Transverse colon (tissue), 4 donors: ENCODE measurements at places on chromosomes 6 and 20. TPM values are rescaled to one million over a fixed set of nuclear protein-coding genes. Genes with fewer than 3 reads are reported as not detected.

The CYP24A1 gene
- not detected for total RNA-seq

The DEFB132 gene
- total RNA-seq, result not detected

The LCA5 gene
- total RNA-seq, result 2.2 TPM

The WFDC12 gene
- not detected for total RNA-seq

The BPIFA1 gene
- total RNA-seq, result not detected

The LY6G6D gene
- total RNA-seq, result not detected

The C20orf144 gene
- total RNA-seq, result not detected

The CEP43 gene
- 31.0 TPM for total RNA-seq
